ENCODE measurements at places on chromosomes 2 and 18. TPM values are rescaled to one million over a fixed set of nuclear protein-coding genes. Genes with fewer than 3 reads are reported as not detected.

C2orf66 gene
- not detected for total RNA-seq

TMEM182 gene
- 3.8 TPM for total RNA-seq

CHMP1B gene
- total RNA-seq: 21.2 TPM

CCDC141 gene
- 1.3 TPM for total RNA-seq

GRCh38 chr18:778194-778927 is 33.7 kb downstream of the YES1 start:
- peaks cover 8% of the 10 kb centered on the region for H3K4me1 ChIP-seq
- DNase-seq: no peak
- peaks cover 2% of the 10 kb centered on the region for H3K36me3 ChIP-seq
- no peak overlapping the region for H3K4me3 ChIP-seq
- no peak overlapping the region for H3K27ac ChIP-seq

GRCh38 chr18:71837547-71837946 is 706.6 kb downstream of the CBLN2 start:
- H3K4me1 ChIP-seq: no peaks in the 10 kb centered on the region
- no peak overlapping the region for H3K27ac ChIP-seq
- no peaks in the 10 kb centered on the region for H3K36me3 ChIP-seq
- H3K4me3 ChIP-seq: no peak overlapping the region
- H3K27me3 ChIP-seq: no peaks in the 10 kb centered on the region

DNA sequence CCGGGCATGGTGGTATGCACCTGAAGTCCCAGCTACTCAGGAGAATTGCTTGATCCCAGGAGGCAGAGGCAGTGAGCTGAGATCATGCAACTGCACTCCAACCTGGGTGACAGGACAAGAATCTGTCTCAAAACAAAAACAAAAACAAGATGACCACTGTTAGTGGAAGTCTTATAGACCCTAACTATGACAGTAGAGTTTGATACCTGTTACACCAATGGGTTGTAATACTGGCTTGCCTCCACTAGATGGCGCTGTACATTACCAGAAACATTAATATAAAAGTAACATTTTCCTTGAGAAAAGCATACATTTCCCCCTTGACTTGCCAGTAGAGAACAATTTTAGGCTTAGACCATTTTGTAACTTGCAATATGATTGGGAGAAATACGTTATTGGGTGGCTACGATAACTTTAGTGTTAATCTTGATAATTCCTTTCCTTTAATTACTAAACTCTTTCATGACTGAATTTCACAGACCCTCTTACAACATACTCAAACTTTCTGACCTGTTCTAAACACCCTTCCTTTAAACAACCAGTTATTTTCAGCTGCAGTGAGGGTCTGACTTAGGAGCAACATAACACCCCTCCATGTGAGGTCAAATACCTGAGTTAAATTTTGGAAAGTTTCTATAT is 19.5 kb downstream of the SLC25A52 start:
- no peaks in the 10 kb centered on the region for H3K36me3 ChIP-seq
- no peaks in the 10 kb centered on the region for H3K4me1 ChIP-seq
- no peak overlapping the region for H3K27ac ChIP-seq
- peak; percentile 62 for DNase-seq
- no peaks in the 10 kb centered on the region for H3K27me3 ChIP-seq

- H3K27ac ChIP-seq: no peak overlapping the region
- H3K27me3 ChIP-seq: peaks cover 13% of the 10 kb centered on the region
- H3K4me1 ChIP-seq: no peaks in the 10 kb centered on the region
Observed at GRCh38 chr2:237171396-237171795, 85.7 kb downstream of the COPS8 start.

GRCh38 chr18:39506581-39507330 is 1941.2 kb upstream of the CELF4 start:
- H3K27me3 ChIP-seq: no peaks in the 10 kb centered on the region
- DNase-seq: no peak
- H3K4me1 ChIP-seq: no peaks in the 10 kb centered on the region
- H3K36me3 ChIP-seq: no peaks in the 10 kb centered on the region
- H3K27ac ChIP-seq: no peak overlapping the region

GRCh38 chr18:60656553-60656952 is 284.0 kb upstream of the MC4R start:
- H3K27ac ChIP-seq: no peak overlapping the region
- no peaks in the 10 kb centered on the region for H3K36me3 ChIP-seq
- DNase-seq: no peak
- no peak overlapping the region for H3K4me3 ChIP-seq
- no peaks in the 10 kb centered on the region for H3K4me1 ChIP-seq

DNA sequence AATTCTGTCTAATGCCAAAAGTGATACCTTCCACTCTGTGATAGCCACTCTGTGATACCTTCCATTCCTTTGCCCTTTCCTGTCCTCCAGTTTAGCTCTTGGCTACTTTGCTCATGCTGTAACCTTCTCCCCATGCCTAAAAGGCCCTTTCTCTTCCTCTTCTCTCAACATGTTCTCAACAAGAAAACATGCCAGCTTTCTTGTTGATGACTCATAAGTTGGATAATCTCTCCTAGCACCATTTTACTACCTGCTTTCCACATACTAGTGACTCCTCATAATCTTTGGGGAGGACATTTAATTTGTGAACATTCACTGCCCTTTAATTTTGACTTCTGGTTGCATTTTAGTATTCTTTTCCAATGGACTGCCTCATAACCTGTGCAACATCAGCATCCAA is 55.9 kb upstream of the NT5C1B start:
- no peaks in the 10 kb centered on the region for H3K27me3 ChIP-seq
- no peak overlapping the region for H3K27ac ChIP-seq
- DNase-seq: no peak
- no peak overlapping the region for H3K4me3 ChIP-seq
- H3K4me1 ChIP-seq: no peaks in the 10 kb centered on the region
- peaks cover 25% of the 10 kb centered on the region for H3K36me3 ChIP-seq

GRCh38 chr2:45470531-45470930 is 140.5 kb downstream of the SRBD1 start:
- H3K4me3 ChIP-seq: no peak overlapping the region
- no peaks in the 10 kb centered on the region for H3K27me3 ChIP-seq
- H3K36me3 ChIP-seq: peaks cover 12% of the 10 kb centered on the region
- no peak overlapping the region for H3K27ac ChIP-seq
- peaks cover 2% of the 10 kb centered on the region for H3K4me1 ChIP-seq

DNA sequence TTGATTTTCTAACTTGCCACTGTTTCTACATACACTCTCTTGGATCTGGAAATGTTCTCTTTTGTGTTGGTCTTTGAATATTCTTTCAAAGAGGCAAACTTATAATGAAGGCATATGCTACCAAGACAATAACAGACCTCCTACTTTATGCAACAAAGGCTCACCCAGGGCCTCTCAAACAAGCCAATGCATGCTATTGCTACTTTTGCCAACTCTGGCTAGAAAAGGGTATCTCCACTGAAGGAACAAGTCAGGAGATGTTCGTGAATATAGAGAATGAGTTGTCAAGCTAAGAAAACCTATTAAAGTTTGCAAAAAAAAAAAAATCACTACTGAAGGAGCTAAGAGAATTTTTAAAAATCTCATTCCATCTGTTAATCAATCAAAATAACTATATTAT is 15.9 kb upstream of the DSG2 start:
- no peak overlapping the region for H3K27ac ChIP-seq
- DNase-seq: no peak
- H3K27me3 ChIP-seq: no peaks in the 10 kb centered on the region
- no peaks in the 10 kb centered on the region for H3K4me1 ChIP-seq

DNA sequence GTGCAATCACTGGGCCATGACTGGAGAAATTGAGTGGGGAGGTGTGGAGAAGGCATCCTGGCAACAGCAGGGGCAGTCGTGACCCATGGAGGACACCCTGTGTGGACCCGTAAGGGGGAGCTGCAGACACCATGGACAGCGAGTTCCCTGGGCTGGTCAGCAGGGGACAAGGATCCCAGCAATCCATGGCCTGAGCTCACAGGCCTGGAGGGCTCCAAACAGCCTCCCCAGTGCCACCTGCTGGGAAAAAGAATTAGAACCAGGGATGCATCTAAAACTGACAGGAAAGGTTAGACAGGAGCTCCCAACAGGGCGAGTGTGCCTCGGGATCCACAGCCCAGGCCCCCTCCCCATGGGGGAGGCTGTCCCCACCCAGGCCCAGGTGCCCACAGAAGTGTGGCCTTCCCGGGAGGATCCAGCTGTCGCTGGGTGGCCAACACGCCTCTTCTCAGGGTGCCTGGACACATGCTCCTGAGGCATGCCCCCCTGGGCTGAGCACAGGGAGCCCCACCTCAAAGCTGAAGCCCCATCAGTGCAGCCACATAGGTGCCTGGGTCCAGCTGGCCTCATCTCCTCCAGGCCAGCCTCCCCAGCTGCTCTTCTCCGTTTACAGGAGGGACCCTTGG is 20.5 kb upstream of the KIF1A start:
- no peaks in the 10 kb centered on the region for H3K36me3 ChIP-seq
- no peak overlapping the region for H3K4me3 ChIP-seq
- H3K27me3 ChIP-seq: peaks cover 1% of the 10 kb centered on the region
- H3K27ac ChIP-seq: no peak overlapping the region
- no peaks in the 10 kb centered on the region for H3K4me1 ChIP-seq

GRCh38 chr18:13048061-13048595 is 57.0 kb downstream of the CEP192 start:
- DNase-seq: no peak
- H3K27ac ChIP-seq: peak overlapping the region; percentile 35
- H3K36me3 ChIP-seq: peaks cover 63% of the 10 kb centered on the region
- no peak overlapping the region for H3K4me3 ChIP-seq
- H3K27me3 ChIP-seq: no peaks in the 10 kb centered on the region

GRCh38 chr2:119873350-119874315 is 113.9 kb downstream of the PTPN4 start:
- no peak overlapping the region for H3K4me3 ChIP-seq
- H3K27ac ChIP-seq: no peak overlapping the region
- no peaks in the 10 kb centered on the region for H3K27me3 ChIP-seq
- H3K4me1 ChIP-seq: peaks cover 27% of the 10 kb centered on the region

DNA sequence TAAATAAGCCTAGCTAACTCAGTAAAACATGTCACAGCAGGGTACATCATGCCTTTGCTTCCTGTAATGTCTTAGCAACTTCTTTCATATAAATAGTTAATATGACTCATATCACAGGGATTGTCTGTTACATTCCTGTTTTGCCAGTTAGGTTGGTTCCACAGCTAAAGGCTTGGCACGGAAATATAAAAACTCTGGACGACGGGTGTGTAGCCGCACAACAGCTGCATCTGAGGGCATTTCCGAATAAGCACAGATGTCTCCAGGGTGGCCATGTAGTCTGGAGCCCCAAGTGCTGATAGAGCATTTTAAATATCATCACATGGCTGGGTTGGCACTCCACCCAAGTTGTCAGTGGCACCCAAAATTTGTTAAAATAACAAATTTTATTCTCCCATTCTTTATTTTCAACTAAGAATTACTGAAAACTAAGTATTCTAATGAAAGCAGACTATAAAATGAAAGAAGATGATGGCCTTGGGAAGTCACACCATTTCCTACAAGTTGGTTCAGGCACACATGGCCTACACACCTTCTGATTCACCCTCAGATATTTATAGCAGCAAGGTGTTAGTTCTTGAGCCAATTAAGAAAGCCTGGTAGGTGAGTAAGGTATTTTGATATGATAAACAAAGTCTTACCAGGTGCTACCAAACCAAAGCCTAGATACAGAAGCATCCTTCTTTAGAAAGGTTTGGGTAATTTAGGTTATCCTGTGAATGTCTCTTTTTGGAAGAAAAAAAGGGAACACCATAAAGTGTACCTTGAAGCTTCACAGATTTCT is 61.8 kb upstream of the STK17B start:
- peaks cover 89% of the 10 kb centered on the region for H3K4me1 ChIP-seq
- DNase-seq: no peak
- peak overlapping the region; percentile 7 for H3K4me3 ChIP-seq
- no peaks in the 10 kb centered on the region for H3K27me3 ChIP-seq
- H3K36me3 ChIP-seq: no peaks in the 10 kb centered on the region
- peak overlapping the region; percentile 93 for H3K27ac ChIP-seq

GRCh38 chr2:50546790-50547189 is 485.1 kb downstream of the NRXN1 start:
- H3K36me3 ChIP-seq: no peaks in the 10 kb centered on the region
- no peaks in the 10 kb centered on the region for H3K4me1 ChIP-seq
- H3K27me3 ChIP-seq: no peaks in the 10 kb centered on the region
- no peak overlapping the region for H3K4me3 ChIP-seq
- H3K27ac ChIP-seq: no peak overlapping the region
- DNase-seq: no peak

DNA sequence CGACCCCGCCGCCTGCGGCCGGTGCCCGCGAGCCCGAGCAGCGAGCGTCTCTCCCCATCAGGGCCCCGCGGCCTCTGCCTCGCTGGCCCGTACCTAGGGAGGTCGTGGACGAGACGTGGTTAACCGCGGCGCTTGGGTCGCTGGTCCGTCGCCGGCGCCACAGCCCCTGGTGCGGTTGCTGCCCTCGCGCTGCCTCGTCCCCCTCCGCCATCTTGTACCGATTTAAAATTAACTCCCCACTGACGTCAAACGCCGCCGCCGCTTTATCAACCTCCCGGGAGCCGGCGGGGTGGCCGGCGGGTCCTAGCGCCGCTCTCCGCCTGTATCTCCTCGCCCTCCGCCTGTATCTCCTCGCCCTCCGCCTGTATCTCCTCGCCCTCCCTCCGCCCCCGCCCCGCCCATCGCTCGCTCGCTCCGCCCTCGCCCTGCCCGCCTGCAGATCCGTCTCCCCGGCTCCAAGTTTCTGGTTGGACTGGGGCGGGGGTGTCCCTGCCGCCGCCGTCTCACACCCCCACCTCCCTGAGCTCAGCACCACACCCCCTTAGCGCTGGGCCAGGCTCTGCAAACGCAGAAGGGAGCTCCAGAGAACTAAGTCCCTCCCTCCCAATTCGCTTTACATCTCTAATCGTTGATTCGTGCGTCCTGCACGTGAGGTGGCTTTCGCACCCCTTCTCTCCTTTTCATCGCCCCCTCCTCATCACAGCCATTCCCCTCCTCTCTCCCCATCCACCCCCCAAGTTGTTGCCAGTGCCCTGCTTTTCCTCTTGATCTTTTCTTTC is at the start of gene ATL2:
ATL2 (minus strand) TSS at position 224 of the 779 bp plus-strand sequence; CDS start at position 211, 13 bp downstream.
- H3K36me3 ChIP-seq: no peaks in the 10 kb centered on the region
- peak; percentile 97 for DNase-seq
- H3K4me3 ChIP-seq: peak within 1 kb of the TSS; percentile 83
- H3K4me1 ChIP-seq: peaks cover 55% of the 10 kb centered on the region
